A172 (cell line): ENCODE measurements at places on chromosomes 3 and 15. TPM values are rescaled to one million over a fixed set of nuclear protein-coding genes. Genes with fewer than 3 reads are reported as not detected.

Gene CLEC3B
- total RNA-seq, result not detected in 2 replicates

Gene CRYBG3
- 9.2 and 11.7 TPM in 2 replicates for total RNA-seq

Gene LDHAL6B
- total RNA-seq, result not detected in 2 replicates

Gene CHST13
- 0.26 TPM in 1 of 2 replicates, not detected in the other for total RNA-seq

Gene REC114
- not detected in 2 replicates for total RNA-seq

Gene KBTBD13
- not detected in 2 replicates for total RNA-seq

Gene ATR
- total RNA-seq, result 34.7 and 40.8 TPM in 2 replicates

Gene ATP8B4
- 0.10 and 0.34 TPM in 2 replicates for total RNA-seq

Gene ATRIP
- total RNA-seq, result 8.1 and 14.6 TPM in 2 replicates

Gene ISLR
- total RNA-seq, result 0.41 and 0.53 TPM in 2 replicates

Gene TMEM212
- not detected in 2 replicates for total RNA-seq
